ENCODE measurements at places on chromosomes 7 and 10. TPM values are rescaled to one million over a fixed set of nuclear protein-coding genes. Genes with fewer than 3 reads are reported as not detected.

DNA sequence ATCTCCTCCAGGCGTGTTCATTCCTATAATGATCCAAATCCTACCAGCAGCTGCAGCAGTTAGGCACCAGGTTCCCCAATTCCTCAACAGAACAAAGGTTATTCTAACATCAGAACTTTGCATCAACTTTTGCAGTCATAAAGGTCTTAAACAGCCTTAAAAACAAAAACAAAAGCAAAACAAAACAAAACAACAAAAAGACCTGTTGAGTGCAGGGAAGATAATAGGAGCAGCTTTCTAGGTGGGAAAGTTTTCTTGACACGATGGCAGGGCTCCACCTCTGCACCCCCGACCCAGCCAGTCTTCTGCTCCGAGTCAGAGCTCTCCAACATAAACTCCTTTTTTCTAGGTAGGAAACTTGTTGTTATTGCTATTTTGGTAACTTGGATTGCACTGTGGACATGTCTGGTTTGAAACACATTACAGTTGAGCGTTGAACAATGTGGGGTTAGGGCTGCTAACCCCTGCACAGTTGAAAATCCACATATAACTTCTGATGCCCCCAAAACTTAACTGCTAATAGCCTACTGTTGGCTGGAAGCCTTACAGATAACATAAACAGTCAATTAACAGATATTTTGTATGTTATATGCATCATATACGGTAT, 77.6 kb downstream of the MTPN start:
- H3K4me3 ChIP-seq = no peak overlapping the region
- H3K36me3 ChIP-seq = no peaks in the 10 kb centered on the region
- no peak for DNase-seq
- H3K4me1 ChIP-seq = no peaks in the 10 kb centered on the region
- H3K27ac ChIP-seq = no peak overlapping the region

DNA sequence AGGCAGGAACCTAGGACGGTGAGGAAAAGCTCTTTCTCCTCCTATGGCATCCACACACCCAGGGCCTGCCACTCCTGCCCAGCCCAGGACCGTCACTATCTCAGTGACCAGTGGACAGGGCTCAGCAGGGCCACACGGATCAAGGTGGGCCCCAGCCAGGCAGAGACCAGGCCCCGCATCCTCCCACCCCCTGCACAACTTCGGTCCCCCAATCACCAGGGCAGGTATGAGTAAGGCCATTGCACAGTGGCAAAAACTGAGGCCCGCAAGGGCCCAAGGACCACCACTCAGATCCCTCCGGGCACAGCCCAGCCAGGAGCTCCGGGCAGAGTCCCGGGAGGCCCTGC, 30.3 kb downstream of the OAT start:
- H3K4me3 ChIP-seq = no peak overlapping the region
- H3K27me3 ChIP-seq = no peaks in the 10 kb centered on the region

- no peaks in the 10 kb centered on the region for H3K4me1 ChIP-seq
- no peak overlapping the region for H3K4me3 ChIP-seq
- H3K27me3 ChIP-seq = no peaks in the 10 kb centered on the region
- H3K27ac ChIP-seq = no peak overlapping the region
These were observed 148.7 kb upstream of the PPP2R2D start for GRCh38 chr10:131751827-131752775.

- no peaks in the 10 kb centered on the region for H3K27me3 ChIP-seq
- no peak for DNase-seq
- H3K27ac ChIP-seq = no peak overlapping the region
- H3K36me3 ChIP-seq = no peaks in the 10 kb centered on the region
- no peaks in the 10 kb centered on the region for H3K4me1 ChIP-seq
- no peak overlapping the region for H3K4me3 ChIP-seq
These were observed 476.2 kb upstream of the GALNT17 start for GRCh38 chr7:70655694-70656093.

The CYP2C9 gene
- total RNA-seq = not detected

The FXYD4 gene
- not detected for total RNA-seq
